Thymus (tissue), 14 donors: ENCODE measurements at places on chromosomes 13 and 19.

DNA sequence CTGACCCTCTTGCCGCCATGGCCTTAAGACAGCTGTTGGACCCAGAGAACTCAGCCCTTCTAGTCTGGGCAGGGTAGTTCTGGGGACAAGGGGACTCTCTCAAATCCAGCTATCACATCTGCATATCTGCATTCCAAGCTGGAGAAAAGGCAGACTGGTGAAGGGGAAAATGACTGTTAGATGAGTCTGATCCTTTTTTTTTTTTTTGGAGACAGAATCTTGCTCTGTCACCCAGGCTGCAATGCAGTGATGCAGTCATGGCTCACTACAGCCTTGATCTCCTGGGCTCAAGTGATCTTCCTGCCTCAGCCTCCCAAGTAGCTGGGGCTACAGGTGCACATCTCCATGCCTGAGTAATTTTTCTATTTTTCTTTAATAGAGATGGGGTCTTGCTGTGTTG is 114.3 kb downstream of the SIPA1L3 start:
- DNase-seq, result no peak

- no peak for DNase-seq
These were observed 218.8 kb upstream of the SGCG start for GRCh38 chr13:22961835-22962537.

DNA sequence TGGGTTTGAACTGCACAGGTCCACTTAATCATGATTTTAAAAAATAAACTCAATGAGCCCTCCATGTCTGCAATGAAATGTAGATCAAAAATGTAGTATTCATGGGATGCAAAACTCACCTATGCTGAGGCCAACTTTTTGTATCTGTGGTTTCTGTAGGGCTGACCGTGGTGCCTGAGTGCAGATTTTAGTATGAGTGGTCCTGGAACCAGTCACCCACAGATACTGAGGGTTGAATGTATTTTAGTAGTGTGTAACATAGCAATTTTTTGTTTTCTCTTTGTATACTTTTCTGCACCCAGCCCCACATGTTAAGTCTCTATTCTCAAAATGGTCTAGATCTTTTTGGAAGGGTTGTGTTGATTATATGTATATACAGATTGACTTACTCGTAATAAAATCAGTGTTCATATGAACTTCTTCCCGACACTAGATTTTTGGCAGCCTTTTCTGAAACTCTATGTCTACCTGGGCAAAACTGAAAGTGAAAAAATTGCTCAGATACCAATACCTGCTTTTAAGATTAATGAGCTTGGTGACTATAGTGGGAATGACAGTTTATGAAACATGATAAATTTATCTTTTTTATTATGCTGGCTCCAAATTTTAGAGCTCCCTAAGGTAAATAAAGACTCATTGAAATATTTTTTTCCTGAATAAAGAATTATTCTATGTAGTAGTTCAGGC is 51.6 kb downstream of the DNAJC15 start:
- DNase-seq, result no peak

DNA sequence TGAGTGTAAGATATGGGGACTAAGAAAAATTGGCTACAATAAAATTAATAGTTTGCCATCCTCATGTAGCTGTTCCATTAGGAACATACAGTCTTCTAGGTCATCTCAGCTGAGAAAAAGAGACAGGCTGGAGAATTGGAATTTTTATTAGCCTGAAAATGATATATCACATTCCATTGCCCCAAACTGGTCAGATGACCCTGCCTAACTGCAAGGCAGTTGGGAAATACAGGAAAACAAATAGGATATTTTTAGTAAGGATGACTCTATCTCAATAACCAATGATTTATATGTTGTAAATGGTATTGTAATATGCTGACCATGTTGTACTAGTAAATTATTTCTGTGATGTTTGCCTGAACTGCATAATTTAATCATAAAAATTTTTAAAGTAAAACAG is 673.8 kb downstream of the PCDH9 start:
- no peak for DNase-seq

- no peak for DNase-seq
These were observed 12.9 kb upstream of the TYROBP start for GRCh38 chr19:35921012-35921411.

DNA sequence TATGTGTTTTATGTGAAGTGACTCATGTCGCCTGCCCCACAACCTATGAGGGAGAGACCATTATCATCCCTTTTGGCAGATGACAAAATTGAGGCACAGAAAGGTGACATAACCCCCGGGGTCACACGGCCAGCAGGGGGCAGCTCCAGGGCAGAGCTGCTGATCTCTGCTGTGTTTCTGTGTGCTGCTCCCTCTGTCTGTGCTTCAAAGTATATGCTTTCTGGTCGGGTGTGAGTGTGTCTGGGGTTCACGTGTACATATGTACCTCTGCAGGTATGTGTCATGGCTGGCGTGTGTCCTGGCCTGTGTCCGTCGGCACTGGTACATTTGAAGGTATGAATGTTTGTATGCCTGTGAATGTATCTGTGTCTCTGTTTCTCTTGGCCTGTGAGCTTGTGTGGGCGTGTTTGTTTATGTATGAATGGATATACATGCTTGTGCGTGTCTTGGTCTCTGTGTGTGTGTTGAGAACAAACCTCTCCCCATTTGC is 7.1 kb downstream of the LIPE start:
- DNase-seq, result peak; percentile 14

DNA sequence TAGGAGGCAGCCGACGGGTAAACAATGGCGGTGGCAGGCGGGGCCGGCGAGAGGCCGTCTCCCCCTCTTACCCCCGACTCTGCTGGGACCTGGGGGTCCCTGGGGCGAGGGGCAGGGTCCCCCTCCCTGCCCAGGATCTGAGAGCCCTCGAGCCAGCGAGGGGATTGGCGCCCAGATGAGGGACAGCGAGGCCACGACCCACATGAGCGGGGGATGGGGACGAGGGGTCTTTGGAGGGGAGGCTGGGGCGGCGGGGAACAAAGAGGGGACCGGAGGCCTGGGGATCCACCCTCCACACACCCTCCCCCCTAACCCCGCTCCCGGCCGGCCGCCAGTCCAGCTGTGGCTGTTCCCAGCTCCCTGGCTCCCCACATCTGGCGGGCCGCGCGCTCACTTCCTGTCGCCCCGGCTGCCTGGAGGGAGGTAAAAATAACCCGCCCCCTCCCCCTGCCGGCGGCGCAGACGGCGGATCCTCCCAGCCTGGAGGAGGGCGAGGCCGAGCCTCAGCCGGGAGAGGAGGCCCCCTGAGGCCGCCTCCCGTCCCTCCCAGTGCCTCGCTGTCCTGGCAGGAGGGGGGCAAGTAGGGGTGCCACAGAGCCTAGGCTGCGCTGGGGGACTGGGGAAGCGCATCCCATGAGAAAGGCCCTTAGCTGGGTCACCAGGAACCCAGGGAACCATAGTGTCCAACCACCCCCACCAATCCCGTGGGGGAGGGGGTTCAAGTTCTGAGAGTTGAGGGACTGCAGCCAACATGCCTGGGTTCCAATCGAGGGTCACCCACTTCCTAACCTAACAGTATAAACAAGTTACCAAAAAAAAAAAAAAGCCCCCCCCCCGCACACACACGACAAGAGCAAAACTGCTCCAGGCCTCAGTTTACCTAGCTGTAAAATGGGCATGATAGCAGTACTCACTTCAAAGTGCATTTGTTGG is 29.3 kb upstream of the NANOS3 start:
- no peak for DNase-seq

DNA sequence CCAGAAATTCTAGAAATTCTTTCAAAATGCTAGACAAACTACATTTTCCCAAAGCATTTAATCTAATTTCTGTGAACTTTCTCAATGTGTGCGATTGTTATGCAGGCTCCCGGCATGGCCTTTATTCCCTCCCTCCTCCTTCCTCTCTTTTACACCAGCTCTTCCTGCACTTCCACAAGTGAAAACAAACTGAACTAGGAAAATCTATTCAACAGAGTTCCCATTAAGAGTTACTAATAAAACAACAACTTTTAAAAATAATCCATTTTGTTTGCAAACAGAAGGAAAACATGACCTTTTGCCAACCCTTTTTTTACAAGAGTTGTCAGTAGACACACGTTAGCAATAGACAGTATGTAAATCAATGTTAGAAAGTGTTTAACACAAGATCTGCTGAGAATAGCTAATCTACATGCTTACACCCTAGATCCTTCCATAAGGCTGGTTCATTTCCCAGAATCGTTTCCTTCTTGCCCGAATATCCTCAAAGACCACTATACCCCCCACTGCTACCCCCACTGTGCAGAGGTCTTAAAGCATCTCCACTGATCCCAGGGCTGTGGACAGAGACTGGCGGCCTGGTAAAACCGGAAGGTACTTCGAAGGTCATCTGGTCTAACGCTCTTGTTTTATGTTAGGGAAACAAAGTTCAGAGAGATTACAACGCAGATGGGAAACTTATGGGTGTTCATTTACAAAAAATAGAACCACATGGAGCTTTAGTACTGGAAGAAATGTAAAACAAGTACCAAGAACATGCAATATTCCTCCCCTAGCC is 98.0 kb downstream of the FOXO1 start:
- no peak for DNase-seq

DNA sequence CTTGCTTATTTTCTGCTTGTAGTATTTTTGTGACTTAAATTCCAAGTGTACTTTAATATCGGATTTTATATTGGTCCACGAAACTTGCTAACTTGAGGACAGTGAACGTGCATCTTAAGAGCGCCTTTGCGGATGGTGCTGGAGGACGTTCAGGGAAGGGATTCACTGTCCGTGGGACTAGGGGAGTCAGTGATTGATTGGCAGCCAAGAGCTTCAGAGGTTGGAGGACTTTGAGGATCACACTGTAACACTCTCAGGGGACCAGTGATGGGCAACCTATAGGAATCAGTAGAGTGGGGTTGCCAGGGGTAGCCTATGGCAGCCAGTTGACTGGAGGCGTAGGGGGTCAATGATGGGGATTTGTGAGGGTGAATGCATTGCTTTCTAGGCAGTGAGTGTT is 516 bp downstream of the ZNF175 start:
- no peak for DNase-seq

GRCh38 chr13:31208559-31209122 is 8.9 kb downstream of the B3GLCT start:
- DNase-seq, result no peak
